Inflammatory macrophage (primary cell): ENCODE measurements at places on chromosomes 5 and 9.

DNA sequence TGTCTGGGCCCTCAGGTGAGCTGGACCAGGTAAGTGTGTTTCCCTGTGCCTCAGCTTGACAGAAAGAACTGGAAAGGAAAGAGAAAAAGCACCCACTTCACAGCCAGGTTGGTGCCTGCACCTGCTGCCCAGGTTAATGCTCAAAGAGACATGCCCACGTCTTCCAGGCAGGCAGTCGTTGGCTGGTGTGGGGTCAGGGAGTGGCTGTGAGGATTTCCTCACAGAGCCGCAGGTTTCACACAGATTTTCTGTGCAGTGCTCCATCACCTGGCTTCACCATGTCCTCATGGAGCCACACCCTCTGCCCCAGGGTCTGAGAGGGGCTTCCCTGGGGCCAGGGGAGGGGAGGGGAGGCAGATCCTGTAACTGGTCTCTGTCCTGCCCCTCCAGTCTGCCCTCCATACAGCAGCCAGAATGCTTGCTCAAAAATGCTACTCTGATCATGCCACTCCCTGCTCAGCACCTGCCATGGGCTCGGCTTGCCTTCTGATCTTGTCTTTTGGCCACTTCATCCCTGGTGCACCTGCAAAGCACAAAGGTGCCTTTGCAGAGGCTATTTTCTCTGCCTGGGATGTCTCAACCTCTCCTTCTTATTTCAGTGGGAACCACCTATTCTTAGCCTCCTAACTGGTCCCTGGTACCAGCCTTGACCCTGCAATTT lies 82.5 kb upstream of the UBTD2 start:
- no peak for DNase-seq

- no peak for DNase-seq
Measured at GRCh38 chr9:109114670-109115069, 5.1 kb downstream of the TMEM245 start.

GRCh38 chr5:132225165-132226032 lies 2.3 kb downstream of the P4HA2 start:
- peak; percentile 19 for DNase-seq

GRCh38 chr5:37938861-37939260 lies 99.0 kb upstream of the GDNF start:
- DNase-seq, result no peak

DNA sequence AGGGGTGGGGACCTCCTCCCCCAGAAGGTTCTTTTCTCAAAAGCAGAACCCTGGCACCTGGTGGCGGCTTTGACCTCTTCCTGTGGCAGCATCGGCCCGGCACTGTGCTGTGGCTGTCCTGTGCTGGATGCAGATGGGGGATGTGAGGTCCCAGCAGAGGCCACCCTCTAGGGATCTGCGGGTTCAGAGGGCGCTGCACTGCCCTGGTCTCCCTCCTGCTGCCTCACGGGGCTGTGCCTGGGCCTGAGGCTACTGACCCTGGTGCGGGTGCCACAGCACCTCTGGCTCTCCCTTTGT lies 76.6 kb upstream of the CACNA1B start:
- DNase-seq, result no peak

DNA sequence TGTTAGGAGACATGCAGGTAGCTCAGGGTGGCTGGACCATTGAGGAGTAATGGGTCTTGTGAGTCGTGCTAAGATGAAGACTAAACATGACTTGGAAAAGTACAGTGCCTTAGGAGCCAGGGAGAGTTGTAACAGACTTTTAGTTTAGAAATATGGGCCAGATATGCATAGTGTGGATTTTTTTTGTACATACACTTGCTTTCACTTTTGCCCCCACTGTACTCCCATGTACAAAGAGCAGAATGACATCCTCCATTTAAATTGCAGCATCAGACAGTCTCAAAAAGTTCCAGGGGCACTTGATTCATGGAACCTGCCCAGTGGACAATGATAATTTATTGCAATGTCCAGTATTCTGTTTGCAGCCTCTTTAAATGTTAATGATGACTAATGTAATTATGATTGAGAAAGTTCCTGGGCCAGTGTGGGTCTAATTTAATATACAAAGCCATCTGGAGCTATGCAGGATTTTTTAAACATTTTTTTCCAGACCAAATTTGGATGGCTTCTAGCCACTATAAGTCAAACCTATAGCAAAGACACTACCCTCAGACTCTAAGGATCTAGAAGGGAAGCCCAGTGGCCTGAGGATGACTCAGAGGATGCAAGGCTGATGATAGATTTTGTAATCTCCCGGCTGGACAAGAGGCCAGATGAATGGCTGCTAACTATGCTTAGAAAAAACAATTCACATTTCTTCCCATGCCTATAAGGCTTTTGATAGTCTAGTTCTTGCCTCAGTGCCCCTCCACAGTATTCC lies 80.1 kb downstream of the TRPC7 start:
- no peak for DNase-seq

- DNase-seq, result no peak
Measured at GRCh38 chr9:119053070-119053469, 316.2 kb downstream of the BRINP1 start.

DNA sequence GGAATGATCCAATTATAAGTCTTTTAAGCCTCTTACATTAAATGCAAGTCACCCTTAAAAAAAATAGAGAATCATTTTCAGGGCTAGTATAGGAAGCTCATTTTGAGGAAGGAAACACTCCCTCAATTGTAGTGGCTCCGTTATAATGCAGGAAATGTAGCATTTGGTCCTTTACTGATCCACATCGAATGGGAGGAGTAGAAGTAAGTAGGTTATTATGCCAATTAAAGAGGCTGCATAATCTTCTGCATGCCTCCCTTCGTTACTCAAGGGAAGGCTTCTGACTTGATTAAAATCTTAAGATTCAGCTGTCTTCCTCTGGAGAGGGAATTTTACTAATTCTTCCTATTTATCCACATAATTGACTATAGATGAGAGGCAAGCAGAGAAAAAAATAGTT lies 579.2 kb upstream of the COX7C start:
- no peak for DNase-seq

DNA sequence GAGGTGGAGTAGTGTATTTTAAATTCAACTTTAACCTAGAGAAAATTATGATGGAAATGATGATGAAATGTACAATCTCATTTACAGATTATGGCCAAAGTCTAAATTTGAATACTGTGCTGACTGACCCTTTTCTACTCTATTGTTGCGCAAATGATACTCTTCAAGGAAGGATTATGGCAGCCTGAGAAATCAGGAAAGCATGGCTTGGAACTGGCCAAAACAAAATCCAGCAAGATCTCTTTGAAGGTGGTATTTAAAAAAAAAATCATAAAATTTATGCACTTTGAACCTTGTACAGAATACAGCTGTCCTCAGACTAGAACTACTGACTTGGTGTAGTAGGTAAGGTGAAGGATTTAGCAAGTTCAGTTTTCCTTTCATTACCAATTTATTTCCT lies 105.3 kb downstream of the NDUFAF2 start:
- DNase-seq, result no peak

GRCh38 chr9:75988663-75989062 lies 98.2 kb downstream of the PCSK5 start:
- no peak for DNase-seq

DNA sequence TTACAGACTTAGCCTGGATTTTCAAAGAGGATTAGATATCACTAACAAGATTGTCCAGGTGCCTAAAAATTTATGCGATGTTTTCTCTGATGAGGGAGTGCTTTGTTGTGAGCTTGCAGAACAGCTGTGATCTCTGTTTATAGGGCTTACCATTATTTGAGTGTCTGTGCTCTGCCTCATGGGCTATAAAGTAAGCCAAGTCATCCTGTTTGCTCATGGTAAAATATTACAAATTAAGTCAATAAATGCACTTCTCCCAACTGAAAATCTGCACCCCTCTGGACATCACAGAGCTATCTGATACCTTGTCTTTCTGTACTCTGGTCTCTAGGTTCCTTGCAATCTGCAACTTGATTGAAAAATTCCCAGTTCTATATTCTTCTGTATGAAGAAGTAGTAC lies 293.4 kb upstream of the ACTBL2 start:
- no peak for DNase-seq

- DNase-seq, result peak; percentile 56
Measured at GRCh38 chr5:177295924-177296323, 7.6 kb downstream of the RAB24 start.

DNA sequence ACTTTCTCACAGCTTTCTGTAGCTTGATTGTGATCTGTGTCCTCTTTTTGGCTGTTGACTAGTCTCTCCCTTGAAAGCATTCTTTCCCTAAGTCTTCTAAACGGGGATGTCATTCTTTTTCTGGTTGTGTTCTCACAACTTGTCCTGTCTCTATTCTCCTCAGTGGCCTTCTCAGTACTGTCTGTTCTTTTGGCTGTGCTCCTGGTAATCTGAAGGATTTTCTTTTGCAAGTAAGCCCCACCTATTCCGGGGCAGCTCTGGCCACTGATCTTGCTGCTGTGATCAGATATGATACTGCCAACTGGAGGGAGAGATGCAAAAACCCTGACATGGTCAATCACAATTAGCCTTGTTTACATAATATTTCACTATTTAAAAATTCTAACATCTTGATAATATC lies 172.2 kb downstream of the CDC42SE2 start:
- no peak for DNase-seq

- DNase-seq, result no peak
Measured at GRCh38 chr9:21507483-21507790, 25.3 kb upstream of the IFNE start.

DNA sequence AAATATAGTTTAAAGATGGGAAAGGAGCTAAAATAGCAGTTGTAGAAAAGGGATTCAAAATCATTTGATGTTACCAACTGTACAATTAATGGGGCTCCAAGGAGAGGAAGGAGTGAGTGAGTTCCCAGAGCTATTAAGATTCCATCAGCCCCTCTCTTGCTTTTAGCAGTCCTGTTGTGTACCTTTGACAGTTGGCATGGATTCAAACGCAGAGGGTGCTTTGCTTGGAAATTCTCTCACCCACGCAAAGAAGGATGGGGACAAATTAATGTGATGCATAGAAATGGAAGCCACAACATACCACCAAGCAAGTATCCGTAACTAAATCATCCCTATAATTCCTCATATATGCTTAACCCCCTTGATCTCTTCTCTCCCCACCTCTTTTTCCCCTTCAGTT lies 461.3 kb downstream of the EBF1 start:
- no peak for DNase-seq

GRCh38 chr5:172003746-172004145 lies 2.7 kb downstream of the FBXW11 start:
- no peak for DNase-seq

GRCh38 chr9:136081826-136082495 lies 13.1 kb downstream of the NACC2 start:
- DNase-seq, result no peak

- DNase-seq, result no peak
Measured at GRCh38 chr9:93092251-93092991, 3.6 kb upstream of the CARD19 start.

DNA sequence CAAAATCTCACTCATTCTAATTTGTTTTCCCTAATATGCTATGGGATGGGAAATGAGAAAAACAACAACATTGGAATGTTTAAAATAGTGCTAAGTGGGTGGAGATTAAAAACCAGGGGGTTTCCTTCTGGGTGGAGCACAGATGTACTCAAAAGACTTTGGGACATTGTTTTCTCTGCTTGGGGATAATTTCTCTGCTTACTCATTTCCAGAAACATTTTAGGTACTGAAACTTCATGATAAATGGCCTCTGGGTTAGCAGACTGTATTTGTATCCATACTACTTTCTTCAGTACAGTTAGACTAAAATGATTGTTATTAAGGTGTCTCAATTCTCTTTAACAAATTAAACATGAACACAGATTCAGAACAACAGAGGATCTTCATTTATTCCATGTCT lies 17.4 kb downstream of the ELOVL7 start:
- DNase-seq, result no peak

DNA sequence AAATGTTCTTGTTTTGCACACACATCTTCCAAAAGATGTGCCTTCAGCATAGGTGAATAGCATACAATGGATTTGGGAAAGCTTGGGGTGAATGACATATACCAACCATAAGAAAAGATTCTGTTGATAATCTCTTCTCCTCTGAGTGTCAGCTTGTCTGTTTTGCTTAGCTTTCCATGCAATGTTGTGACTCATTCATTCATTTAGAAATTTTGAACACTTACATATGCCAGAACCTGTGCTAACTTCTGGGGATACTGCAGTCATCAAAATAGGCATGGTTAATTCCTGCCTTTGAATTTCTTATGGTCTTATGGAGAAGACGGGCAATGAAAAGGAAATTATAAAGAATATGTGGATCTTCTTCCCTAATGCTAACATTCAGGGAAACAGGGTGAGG lies 14.1 kb downstream of the ADRB2 start:
- DNase-seq, result no peak

- DNase-seq, result no peak
Measured at GRCh38 chr9:70144131-70144503, 100.5 kb downstream of the MAMDC2 start.

DNA sequence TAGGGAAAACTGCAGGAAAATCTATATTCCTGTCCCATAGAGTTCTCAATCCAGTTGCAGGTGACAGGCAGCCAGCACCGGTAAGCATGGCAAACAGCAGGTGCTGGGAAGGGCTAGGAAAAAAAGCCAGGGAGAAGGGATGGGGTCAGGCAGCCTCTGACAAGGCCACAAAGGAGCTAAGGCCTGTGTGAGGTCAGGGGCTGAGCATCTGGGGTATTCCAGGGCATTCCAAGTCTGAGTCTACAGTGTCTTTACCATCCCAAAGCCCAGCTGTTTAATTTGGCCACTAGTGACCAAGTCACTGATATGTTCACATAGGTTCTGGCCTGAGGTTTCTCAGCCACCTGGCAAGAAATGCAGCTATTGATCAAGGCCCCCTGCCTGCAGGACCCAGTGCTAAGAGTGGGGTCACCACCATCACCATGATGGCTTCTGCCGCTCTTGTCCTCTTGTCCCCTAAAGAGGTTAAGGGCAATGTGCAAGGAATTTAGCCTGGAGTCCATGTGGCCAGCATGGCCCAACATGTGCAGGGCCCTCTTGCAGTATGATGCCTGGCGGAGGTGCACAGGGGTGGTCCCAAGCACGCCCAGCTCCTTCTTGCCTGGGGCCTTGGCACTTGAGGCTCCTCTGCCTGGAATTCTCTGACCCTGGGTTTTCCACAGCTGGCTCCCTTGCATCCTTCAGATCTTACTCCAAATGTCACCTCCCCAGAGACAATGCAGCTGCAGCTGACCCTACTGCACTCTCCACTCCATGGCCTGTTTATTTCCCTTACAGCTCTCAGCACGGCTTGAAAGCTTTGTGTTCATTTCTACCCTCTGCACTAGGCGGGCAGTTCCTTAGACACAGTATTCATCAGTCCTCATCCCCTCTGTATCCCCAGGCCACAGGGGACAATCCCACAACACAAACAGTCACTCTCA lies 213.1 kb downstream of the MSX2 start:
- DNase-seq, result no peak

DNA sequence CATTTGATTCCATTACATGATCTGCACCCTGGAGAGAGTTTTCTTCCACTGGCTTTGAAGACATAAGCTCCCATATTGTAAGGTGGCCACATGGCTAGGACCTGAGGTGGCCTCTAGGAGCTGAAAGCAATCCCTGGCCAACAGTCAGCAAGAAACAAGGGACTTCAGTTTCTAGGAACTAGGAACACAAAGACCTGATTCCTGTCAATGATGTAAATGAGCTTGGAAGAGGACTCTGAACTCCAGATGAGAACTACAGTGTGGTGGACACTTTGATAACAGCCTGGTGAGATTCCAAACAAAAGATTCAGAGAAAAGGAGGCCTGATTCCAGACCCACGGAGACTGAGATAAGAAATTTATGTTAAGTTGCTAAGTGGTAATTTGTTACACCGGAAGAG lies 129.0 kb downstream of the MCTP1 start:
- no peak for DNase-seq

GRCh38 chr9:37371565-37372464 lies 50.7 kb upstream of the GRHPR start:
- no peak for DNase-seq

GRCh38 chr5:852018-852417 lies 1.2 kb upstream of the ZDHHC11 start:
- DNase-seq, result no peak
